Nucleus accumbens (tissue), 56 donors: ENCODE measurements at places on chromosomes 7 and 10.

DNA sequence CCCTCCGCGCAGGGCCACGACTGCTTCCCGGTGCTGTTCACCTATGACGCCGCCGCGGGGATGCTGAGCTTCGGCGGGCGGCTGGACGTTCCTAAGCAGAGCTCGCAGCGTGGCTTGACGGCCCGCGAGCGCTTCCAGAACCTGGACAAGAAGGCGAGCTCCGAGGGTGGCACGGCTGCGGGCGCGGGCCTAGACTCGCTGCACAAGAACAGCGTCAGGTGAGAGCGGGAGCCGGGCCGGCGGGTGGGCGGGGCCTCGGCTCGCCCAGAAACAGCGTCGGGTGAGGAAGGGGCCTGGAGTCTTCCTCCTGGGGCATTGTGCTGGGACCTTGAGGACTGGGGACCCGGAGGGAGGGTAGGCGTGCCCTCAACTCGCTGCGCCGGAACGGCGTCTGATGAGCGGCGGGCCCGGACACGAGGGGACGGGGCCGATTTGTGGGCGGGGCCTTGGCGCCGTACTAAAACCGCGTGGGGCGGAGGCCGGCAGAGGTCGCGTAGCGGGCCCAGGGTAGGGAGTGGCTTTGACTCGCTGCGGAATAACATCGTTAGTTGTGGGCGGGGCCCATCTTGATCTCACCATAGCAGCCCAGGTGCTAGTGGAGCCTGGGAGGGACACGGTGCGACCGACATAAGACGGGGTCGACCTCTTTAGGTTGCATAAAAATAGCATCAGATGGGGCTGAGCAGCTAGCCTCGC is 15.6 kb downstream of the PDAP1 start:
- peak; percentile 21 for DNase-seq

DNA sequence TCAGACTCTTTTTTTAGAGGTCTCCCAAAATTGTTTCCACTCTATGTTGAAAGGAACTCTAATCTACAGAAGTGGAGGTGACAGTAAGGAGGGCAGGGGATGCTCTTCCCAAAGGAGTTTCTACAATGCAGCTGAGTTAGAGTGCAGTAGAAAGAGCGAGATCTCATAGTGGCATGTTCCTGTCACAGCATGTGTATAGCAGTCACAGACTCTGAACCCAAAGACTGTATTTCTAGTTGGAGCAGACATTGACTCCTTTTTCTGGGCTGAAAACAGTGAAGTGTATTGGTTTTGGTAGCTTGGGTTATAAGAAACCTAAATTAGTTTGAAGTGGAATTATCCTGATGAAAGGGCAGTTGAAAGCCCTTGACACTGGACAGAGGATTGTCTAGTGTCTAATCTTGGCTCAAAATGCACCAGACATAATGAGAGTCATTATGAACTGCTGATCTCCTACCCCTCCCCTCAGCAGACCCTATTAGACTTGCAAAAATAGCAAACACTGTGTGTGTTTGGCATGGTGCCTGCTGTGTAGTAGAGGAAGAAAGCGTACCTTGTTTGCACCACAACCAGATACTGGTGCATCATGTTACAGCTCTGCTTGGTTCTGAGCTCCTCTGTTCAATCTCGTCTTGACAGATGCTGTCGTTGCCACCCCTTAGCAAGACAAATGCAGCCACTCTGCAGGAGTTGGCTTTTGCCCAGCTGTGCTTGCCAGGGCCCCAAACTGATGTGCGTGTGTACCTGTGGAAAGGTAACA is 336.0 kb downstream of the AUTS2 start:
- peak; percentile 62 for DNase-seq

GRCh38 chr7:7159063-7159658 is 23.2 kb upstream of the C1GALT1 start:
- DNase-seq, result no peak

DNA sequence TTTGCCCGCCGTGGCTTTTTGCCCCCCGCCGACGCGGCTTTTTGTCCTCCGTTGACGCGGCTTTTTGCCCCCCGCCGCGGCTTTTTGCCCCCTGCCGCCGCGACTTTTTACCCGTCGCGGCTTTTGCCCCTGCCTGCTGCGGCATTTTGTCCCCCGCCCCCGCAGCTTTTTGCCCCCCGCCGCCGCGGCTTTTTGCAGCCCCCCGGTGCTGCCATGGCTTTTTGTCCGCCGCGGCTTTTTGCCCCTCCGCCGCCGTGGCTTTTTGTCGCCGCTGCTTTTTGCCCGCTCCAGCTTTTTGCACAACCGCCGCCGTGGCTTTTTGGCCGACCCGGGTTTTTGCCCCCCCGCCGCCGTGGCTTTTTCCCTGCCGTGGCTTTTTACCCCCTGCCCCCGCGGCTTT is 506.6 kb downstream of the ZNF37A start:
- no peak for DNase-seq

- DNase-seq, result no peak
These were observed 23.8 kb upstream of the FZD1 start for GRCh38 chr7:91240376-91240941.

DNA sequence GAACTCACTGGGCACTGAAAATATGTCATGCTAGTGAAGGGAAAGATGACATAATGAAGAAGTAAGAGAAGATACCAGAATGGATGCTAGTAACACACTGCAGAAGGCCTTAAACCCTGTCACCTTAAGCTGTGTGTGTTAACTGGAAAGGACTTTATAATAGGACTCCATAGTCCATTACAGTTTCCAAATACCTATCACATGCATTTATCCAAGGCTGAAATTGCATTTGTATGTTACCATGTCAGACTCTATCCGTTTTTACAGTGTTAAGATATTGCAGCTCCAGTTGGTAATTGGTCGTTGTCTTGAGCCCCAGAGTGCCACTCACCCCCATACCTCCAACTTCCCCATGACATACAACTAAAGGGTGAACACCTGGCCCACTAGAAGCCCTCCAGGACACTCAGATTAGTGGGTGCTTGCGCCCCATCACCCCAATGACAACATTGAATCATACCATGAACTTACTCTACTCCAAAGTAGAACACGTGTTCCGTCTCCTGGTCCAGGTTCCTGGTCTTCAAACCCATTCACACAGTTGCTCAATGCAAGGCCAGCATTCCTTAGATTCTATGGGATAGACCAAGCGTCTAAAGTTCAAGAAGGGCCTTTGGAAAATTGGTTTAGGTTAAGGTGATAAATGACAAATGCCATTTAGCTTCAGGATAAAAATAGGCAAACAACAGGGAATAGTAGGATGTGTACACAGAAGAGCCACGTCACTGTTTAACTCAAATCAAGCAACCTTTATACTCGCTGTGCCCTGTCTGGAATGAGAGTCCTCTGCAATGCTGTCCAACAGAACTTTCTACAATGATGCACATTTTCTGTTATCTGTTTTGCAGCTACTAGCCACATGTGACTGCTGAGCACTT is 2.1 kb upstream of the RAPGEF5 start:
- DNase-seq, result no peak

DNA sequence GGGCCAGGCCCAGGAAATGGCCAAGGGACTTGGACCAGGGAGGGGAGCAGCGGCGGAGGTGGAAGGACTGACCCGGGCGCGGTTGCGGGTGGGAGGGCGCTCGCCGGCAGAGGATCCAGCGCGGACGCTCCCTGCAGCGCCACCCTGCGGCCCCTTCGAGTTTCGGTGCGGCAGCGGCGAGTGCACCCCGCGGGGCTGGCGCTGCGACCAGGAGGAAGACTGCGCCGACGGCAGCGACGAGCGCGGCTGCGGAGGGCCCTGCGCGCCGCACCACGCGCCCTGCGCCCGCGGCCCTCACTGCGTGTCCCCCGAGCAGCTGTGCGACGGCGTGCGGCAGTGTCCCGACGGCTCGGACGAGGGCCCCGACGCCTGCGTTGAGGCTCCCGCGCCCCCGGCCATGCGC is 16.8 kb upstream of the ZNF467 start:
- no peak for DNase-seq

GRCh38 chr10:86403183-86403797 is 36.7 kb upstream of the GRID1 start:
- DNase-seq, result no peak

DNA sequence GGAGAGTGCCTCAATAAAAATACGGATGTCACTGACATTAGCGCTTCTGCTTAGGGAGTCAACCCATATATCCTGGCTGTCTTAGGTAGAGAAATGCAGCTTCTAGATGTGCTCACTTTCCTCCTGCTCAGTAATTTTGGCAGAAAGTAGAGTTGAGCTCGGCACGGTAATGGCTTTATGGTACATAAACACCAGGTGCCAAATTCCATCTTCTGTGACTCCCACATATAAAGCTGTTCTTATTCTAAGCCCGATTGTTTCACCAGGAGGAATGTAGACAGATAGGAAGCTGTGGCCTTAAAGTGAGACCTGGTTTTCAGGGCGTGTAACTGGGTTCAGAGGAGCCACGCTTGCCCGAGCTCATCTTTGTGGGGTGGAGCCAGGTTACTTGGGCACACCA is 143.7 kb downstream of the CREB5 start:
- no peak for DNase-seq

- no peak for DNase-seq
These were observed 256.3 kb downstream of the GRID1 start for GRCh38 chr10:86110156-86110786.

DNA sequence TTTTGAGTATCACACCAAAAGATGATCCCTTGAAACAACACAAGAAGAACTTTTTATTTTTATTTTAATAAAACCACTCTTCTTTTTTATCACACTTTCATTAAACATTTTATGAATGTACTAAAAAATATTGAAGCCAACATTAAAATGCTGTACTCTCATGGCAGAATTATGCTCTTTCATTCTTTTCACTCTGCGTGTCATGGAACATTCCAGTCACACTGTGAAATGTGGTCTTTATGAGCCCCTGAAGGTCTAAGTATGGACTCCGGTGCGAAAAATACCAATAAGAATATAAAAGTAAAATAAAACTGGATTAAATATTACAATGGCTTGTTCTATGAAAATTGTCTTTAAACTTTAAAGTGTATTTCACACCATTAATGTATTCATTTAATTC is 148.4 kb downstream of the TMEM26 start:
- no peak for DNase-seq

GRCh38 chr7:24921362-24921679 is 58.7 kb downstream of the OSBPL3 start:
- no peak for DNase-seq
